Lung (tissue), 17 donors: ENCODE measurements at places on chromosomes 7 and 10. TPM values are rescaled to one million over a fixed set of nuclear protein-coding genes. Genes with fewer than 3 reads are reported as not detected.

DNA sequence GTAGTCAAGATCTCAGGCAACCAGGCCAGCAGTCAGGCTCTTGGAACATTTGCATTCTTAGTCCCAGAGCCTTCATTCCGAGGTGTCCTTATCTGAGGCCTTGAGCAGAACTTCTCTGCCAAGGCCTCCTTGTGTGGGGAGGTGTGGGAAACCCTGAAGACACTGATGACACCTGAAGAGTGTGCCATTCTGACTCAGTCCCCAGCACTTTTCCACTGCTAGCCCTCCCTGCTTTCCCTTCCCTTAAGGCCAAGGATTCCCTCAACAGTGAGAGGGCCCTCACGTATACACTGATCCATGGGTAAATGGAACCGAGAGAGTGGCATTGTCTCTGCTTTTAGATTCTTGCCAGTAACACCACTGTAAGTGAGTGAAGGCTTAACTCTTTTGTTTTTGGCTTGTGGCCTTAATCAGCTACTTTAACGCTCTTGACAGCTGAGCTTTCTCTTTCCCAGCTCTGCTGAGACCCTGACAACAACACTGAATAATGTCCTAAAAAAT lies 30.3 kb downstream of the TRDMT1 start:
- H3K36me3 ChIP-seq, result no peaks in the 10 kb centered on the region
- no peak overlapping the region for H3K4me3 ChIP-seq
- H3K27me3 ChIP-seq, result no peaks in the 10 kb centered on the region
- DNase-seq, result peak; percentile 86
- no peak overlapping the region for H3K27ac ChIP-seq
- H3K4me1 ChIP-seq, result peaks cover 48% of the 10 kb centered on the region

GRCh38 chr7:11009631-11010030 lies 36.0 kb downstream of the PHF14 start:
- no peak overlapping the region for H3K27ac ChIP-seq
- peaks cover 5% of the 10 kb centered on the region for H3K36me3 ChIP-seq
- DNase-seq, result no peak
- no peaks in the 10 kb centered on the region for H3K27me3 ChIP-seq
- H3K4me3 ChIP-seq, result no peak overlapping the region

- no peak overlapping the region for H3K27ac ChIP-seq
- peaks cover 8% of the 10 kb centered on the region for H3K27me3 ChIP-seq
- H3K4me3 ChIP-seq, result no peak overlapping the region
- H3K36me3 ChIP-seq, result no peaks in the 10 kb centered on the region
- H3K4me1 ChIP-seq, result no peaks in the 10 kb centered on the region
- no peak for DNase-seq
Measured at GRCh38 chr7:29299086-29299485, 104.5 kb downstream of the CHN2 start.

DNA sequence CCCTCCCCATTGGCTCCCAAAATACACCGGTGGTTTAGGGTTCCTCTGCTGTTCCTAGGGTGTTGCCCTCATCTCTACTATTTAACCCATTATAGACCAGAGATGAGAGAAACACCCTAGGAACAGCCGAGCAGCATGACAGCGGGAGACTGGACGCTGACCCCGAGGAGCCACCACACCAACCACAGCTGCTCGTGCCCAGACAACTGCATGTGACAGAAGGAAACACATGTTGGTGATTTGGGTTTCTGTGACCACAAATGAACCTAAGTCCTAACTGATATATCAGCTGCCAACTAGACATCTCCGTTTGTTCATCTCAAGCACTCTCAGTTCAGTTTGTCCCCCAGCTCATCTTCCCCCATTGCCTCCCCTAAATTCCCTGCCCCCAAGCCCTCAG lies 13.4 kb downstream of the CFAP43 start:
- H3K4me1 ChIP-seq, result no peaks in the 10 kb centered on the region
- no peak overlapping the region for H3K27ac ChIP-seq
- no peaks in the 10 kb centered on the region for H3K27me3 ChIP-seq
- no peak overlapping the region for H3K4me3 ChIP-seq
- no peaks in the 10 kb centered on the region for H3K36me3 ChIP-seq
- DNase-seq, result no peak

DNA sequence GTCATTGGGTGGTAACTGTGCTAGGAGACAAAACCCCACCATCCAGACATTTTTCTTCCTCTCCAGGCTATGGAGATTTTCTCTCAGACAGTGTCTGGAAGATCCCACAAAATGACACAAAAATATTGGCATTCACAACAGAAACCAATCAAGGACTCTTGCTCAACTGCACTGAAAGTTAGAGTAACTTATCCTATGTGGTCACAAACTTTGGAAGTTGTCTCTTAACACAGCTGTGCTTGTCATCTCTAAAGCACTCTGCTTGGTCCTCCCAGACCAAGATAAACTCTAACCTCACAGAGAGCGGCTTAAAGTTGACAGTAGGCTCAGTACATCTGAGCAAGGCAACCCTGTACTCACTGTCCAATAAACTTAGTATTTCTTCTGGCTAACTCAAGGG lies 74.9 kb downstream of the AKR1C4 start:
- H3K27ac ChIP-seq, result no peak overlapping the region
- H3K4me3 ChIP-seq, result no peak overlapping the region
- H3K4me1 ChIP-seq, result no peaks in the 10 kb centered on the region
- no peaks in the 10 kb centered on the region for H3K36me3 ChIP-seq
- DNase-seq, result no peak

DNA sequence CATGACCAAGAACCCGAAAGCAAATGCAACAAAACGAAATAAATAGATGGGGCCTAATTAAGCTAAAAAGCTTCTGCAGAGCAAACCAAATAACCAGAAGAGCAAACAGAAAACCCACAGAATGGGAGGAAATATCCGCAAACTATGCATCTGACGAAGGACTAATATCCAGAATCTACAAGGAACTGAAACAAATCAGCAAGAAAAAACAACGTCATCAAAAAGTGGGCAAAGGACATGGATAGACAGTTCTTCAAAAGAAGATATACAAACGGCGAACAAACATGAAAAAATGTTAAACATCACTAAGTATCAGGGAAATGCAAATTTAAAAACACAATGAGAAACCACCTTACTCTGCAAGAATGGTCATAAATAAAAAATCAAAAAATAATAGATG lies 35.3 kb upstream of the CACUL1 start:
- no peaks in the 10 kb centered on the region for H3K27me3 ChIP-seq
- no peak overlapping the region for H3K27ac ChIP-seq
- DNase-seq, result no peak

DNA sequence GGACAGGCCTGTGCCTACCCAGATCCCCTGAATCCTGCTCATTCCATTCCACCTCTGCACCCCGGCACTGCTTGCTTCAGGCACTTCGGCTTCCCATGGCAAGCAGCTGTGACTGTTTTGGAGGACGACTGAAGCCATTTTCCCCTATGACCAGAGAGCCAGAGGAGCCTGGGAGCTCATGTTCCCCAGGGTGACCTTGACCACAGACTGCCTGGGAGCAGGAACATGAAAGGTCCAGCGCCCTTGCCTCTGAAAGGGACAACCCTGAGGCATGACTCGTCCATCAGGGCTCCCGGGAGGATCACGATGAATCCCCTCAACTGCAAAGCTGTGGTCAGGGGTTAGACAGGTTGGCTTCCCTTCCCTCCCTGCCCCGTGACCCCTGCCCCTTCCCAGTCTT lies 16.7 kb upstream of the HMX3 start:
- no peak for DNase-seq
- H3K27ac ChIP-seq, result no peak overlapping the region
- no peak overlapping the region for H3K4me3 ChIP-seq
- H3K4me1 ChIP-seq, result no peaks in the 10 kb centered on the region

GRCh38 chr7:95602421-95602820 lies 6.1 kb upstream of the PDK4 start:
- no peaks in the 10 kb centered on the region for H3K27me3 ChIP-seq
- no peak for DNase-seq
- H3K4me3 ChIP-seq, result no peak overlapping the region
- H3K36me3 ChIP-seq, result no peaks in the 10 kb centered on the region
- peak overlapping the region; percentile 28 for H3K27ac ChIP-seq

GRCh38 chr7:121211253-121211652 lies 117.5 kb upstream of the WNT16 start:
- no peak overlapping the region for H3K4me3 ChIP-seq
- no peak for DNase-seq
- no peaks in the 10 kb centered on the region for H3K4me1 ChIP-seq
- no peak overlapping the region for H3K27ac ChIP-seq
- no peaks in the 10 kb centered on the region for H3K27me3 ChIP-seq

The CAV1 gene
- 187 TPM for polyA plus RNA-seq

The STN1 gene
- polyA plus RNA-seq, result 36.5 TPM

The LBX1 gene
- 0.04 TPM for polyA plus RNA-seq

The PRRT4 gene
- 0.12 TPM for polyA plus RNA-seq

The ZNF804B gene
- polyA plus RNA-seq, result not detected

The GRID2IP gene
- polyA plus RNA-seq, result 0.16 TPM

The DLX6 gene
- polyA plus RNA-seq, result not detected
